ENCODE measurements at places on chromosomes 7 and 10.

DNA sequence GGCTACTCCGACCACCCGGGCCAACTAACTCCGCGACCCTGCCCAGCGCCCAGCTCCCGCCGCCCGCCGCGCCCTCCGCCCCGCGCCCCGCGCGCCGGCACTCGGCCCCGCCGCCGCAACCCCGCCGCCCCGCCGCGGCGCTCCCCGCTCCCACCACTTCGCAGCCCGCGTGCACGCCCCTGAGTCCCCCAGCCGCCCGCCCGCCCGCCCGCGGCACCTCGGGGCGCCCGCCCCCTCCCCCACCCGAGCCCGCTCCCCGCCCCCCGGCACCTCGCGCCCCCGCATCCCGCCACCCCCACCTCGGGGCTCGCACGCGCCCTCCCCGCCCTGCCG, 598 bp downstream of the JAZF1 start:
- DNase-seq: no peak

GRCh38 chr10:24912215-24912614, 40.2 kb downstream of the PRTFDC1 start:
- no peak for DNase-seq

DNA sequence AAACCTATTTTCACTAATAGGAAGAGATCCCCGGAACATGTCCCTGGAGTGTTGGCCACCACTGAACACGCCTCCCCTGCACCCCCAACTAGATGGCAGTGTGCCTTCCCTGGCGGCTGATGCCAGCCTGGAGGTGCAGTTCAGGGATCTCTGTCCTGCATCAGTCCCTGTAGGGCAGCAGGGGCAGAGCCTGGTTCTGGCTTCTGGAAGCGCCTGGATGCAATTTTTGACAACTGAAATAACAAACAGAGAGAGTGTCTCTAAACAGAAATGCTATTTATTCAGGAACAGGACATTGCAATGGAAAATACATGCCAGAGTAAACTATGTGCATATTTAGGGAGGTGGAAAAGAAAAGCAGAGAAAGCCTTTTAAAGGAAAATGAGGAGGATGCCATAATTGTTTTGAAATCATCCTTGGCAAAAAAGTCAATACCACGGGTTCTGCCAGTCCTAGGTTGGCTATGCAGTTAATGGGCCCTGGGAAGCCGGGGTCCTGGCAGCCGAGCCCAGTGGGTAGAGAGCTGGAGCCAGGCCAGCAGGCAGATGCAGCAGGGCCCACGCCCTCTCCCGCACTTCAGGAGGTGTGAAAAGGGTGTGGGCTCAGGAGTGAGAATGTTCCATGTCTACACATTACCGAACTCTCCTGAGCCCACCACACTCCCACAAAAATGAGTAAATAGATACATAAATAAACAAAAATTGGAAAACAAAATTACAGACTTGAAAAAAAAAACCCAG, 18.5 kb downstream of the ANTXRL start:
- DNase-seq: no peak

DNA sequence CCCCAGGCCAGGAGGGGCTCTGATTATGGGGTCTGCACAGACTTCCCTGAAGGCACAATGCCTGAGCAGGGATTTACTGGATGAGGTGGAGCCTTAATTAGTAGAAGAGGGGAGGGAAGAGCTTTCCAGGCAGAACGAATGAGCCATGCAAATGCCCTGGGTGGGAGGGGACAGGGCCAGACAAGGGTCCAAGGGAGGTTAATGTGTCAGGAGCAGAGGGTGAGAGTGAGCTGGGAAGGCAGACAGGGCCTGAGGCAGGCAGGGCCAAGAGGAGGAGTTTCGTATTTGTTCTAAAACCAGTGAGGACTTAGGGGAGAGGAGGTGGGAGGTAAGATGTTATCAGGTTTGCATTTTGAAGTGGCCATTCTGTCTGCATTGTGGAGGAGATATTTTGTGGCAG, 65.3 kb downstream of the NPY start:
- DNase-seq: no peak

DNA sequence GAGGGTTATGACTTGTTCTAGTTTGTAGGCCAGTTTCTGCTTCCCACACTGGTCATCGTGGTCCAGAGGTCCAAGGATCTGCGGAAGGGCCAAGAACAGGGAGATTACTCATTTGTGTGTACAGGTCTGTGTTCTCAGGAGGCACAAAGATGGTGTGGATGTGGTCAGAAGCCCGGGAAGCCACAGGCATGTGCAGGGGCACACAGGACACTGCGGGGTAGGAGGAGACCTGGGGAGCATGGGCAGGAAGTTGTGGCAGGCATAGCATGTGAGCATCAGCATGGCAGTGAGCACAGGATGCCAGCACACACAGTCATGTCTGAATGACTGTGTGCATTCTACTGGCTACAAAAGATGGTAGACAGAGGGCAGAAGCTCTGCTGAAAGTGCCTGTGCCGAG, 445.8 kb downstream of the PLXNA4 start:
- no peak for DNase-seq

DNA sequence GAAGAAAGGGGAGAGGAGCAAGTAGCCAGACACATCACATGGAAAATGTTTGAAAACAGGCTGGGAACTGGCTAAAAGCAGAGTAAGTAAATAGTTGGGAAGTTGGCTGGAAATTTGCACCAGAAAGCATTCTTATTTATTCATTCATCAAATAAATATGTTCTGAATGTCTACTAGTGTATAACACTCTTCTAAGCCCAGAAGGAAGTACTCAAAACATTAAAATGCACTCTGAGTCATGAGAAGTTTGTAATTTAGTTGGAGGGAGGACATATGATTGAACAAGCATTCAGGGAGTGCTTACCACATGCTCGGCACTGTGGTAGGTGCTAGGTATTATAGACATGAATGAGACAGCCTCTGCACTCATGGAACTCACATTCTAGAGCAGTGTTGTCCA, 37.0 kb upstream of the CNNM1 start:
- DNase-seq: no peak

GRCh38 chr7:5997210-5997808, 11.5 kb downstream of the PMS2 start:
- peak; percentile 56 for DNase-seq

GRCh38 chr10:133249094-133249780, 11.6 kb downstream of the VENTX start:
- no peak for DNase-seq

GRCh38 chr7:36639826-36640225, 84.5 kb downstream of the AOAH start:
- DNase-seq: peak; percentile 56

Measured in stomach (tissue), 19 donors.